ENCODE measurements at places on chromosomes 6 and 20.
A peak's percentile ranks its signal among the peaks of the same experiment; 100 is the strongest.

DNA sequence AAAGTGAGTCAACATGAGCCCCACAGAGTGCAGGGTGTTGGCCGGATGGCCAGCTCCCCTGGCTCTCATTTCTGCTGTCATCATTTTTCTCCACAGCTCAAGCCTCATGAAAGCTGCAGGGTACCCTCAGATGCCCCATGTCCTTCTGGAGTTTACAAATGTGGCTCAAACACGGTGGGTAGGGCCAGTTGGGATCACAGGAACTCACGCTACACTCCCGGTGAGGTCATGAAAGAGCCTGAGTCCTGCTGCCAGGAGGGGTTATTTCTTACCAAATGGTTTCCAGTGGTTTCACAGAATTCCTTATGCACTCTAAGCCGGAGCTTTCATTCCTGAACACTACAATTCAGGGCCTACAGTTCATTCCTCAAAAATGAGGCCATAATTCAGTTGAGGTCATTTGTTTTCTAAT, 78.7 kb downstream of the TMEM170B start:
- DNase-seq, result peak; percentile 87

DNA sequence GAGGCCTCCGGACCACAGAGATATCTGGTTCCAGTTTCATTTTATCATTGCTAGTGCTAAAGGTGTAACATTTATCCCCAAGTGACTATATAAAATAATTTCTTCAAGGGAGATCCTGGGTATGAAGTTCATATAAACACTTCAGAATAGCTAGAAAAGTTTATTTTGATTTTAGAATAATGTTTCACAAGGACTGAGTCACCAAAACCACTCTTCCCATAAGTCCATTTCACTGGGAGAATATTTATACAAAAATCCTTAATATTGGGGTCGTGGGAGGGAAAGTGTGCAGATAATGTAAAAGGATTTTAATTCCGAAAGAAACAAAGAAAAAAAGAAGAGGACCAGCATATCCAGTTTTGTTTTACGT, 128.1 kb downstream of the ISM1 start:
- no peak for DNase-seq

DNA sequence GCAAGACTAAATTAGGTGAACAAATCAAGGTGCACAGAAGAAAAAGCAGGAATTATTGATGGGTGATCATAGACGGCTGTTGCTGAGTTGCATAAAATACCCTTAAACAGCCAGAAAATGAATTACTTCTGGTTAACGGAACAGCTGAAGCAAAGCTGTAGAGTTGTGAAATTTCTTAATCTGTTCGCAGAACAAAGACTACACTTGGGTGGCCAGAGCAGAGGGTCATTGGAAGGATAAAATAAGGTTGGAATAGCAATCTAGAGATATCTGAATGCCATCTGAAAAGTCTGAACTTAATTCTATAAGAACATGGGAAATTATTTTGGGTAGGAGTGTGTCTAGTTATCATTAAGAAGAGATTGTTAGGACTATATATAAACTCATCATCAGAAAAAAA, 339.1 kb upstream of the RSPO3 start:
- no peak for DNase-seq

DNA sequence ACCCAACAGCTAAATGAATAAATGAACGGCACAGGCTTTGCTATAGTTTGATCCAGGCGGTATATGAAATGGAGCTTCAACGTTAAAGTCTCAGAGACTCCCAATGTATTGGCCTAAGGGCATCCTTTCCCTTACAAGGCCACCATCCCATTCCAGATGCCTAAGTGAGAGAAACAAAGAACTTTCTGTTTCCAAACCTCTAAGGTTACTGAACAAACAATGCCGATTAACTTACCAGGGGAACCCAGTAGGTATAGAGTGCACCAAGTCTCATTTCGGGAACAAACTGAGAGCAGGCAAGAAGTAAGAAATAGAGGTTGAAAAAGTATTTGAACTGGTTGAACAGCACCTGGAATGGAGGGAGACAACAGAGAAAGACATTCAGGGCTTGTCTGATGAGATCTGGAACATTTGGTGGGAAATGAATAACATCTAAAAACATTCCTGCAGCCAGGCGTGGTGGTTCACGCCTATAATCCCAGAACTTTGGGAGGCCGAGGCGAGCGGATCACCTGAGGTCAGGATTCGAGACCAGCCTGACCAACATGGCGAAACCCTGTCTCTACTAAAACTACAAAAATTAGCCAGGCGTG, 42.5 kb downstream of the ATP9A start:
- DNase-seq, result no peak

DNA sequence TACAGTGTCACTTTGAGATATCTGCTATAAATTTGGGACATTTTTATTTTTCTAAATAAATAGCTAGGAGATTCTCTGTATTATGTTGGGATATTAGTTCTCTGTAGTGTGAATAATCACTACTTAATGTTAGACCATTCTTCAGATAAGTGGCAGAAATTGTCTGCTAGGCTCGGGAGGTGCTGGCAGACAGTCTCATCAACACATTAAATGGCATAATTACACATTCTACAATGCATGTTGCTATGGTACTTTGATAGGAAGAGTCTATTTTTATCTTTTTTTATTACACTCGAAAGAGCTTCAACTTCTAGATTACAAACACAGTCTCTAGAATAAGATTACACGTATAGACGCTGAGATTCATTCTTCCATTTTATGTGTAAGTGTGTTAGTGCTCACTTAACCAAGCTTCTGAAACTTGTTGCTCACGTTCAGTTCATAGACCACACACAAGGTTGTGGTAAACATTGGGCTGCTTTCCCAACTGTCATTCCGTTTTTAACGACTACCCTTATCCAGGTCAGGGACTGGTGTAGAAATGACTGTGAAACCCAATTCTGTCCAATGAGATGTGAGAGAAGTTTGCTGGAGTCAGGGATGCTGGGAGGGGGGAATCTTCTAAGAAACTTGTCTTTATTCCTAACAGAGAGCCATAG, 78.6 kb downstream of the TPBG start:
- DNase-seq, result no peak

DNA sequence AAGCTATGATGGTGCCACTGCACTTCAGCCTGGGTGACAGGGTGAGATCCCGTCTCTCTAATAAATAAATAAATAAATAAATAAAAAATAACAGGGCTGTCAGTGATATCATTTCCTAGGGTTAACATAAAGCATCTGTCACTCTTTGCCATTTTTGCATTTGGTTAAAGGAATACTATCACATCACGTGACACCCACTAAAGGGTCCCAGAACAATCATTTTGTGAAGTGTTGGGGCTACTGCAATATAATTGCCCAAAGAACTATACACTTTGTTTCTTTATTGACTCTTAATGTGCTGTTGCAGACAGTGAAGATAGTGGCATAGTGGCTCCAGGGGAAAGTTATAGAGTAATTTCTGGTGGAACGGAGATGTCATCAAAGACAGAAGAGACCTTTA, 176.5 kb upstream of the MMS22L start:
- DNase-seq, result no peak

DNA sequence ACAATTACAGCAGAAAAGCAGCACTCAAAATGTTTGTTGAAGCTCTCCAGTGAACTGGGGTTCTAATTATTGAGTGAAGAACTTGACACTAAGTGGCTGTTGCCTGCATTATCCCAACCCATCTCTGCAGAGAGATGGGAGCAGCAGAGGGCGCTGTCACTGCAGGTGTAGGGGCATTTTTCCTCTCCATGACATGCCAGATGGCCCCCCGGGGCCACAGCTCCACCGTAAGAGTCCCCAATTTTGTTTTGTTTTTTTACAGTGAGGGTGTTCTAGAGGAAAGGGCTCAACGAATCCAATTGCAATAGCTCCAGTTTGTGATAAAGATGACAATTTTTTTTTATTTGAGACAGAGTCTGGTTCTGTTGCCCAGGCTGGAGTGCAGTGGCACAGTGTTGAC, 1.9 kb upstream of the FUCA2 start:
- DNase-seq, result no peak

- no peak for DNase-seq
These were observed 8.6 kb downstream of the MAN1A1 start for GRCh38 chr6:119340796-119341487.

GRCh38 chr6:80460257-80460865, 353.9 kb downstream of the BCKDHB start:
- DNase-seq, result no peak

DNA sequence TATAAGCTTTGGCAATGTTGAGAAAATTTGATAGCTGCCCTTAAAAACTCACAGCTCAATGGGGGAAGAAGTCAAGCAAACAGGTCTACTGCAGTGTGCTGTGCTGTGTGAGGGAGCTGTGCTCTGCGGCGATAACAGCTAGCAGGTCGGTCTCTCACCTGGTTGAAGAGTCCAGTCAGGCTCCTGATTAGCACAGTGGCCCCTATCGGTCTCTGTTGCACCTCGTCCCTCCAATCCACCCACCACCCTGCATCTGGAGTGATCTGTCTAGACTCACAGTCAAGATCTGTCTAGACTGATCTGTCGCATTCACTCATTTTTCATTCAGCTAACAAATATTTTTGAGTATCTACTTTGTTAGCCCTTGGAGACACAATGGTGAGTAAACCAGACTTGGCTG, 94.1 kb downstream of the MAP3K7 start:
- DNase-seq, result no peak

GRCh38 chr20:19423097-19423899, 210.9 kb downstream of the SLC24A3 start:
- no peak for DNase-seq

DNA sequence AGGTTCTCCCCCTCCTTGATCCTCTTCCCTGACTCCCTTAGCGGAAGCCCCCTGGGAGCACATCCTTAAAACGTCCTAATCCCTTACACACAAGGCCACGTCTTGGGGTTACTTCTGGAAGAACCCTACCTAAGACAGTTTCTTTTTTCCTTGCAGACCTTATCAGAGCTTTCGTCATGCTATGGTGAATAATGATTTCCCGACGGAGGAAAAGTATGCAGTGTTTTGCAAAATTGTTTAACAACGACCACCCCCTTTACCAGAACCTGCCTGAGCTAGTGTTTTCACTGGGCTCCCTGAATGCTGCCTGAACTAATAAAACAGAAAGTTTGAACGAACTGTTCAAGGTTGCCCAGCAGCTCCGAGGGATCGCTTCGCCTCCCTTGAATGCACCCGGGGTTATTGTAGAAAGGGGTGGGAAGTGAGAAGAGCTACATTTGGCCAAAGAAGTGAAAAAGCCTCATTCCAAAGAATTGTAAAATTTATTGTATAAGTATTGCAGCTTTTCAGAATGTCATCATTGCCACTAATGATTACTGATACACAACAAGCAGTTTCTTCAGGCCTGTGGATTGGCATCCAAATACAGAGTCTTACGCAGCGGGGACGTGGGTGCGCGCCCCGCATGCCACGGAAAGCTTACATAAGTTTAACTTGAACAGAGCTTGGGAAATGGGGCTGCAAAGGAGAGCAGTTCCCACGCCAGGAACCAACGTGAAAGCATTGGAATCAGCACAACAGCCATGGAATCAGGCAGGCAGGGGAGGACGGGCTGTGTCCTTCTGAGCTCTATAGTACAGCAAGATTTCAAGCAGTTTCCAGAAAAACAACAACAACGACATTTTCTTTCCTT, 27.9 kb upstream of the ZBP1 start:
- no peak for DNase-seq

- no peak for DNase-seq
These were observed 273.5 kb upstream of the PLCB4 start for GRCh38 chr20:8795404-8795803.

DNA sequence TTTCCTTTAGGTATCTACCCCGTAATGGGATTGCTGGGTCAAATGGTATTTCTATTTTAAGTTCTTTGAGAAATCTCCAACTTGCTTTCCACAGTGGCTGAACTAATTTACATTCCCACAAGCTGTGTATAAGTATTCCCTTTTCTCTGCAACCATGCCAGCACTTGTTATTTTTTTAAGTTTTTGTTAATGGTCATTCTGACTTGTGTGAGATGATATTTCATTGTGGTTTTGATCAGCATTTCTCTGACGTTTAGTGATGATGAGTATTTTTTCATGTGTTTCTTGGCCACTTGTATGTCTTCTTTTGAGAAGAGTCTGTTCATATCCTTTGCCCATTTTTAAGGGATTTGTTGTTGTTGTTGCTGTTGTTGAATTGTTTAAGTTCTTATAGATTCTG, 871.1 kb downstream of the KIF16B start:
- DNase-seq, result peak; percentile 30

DNA sequence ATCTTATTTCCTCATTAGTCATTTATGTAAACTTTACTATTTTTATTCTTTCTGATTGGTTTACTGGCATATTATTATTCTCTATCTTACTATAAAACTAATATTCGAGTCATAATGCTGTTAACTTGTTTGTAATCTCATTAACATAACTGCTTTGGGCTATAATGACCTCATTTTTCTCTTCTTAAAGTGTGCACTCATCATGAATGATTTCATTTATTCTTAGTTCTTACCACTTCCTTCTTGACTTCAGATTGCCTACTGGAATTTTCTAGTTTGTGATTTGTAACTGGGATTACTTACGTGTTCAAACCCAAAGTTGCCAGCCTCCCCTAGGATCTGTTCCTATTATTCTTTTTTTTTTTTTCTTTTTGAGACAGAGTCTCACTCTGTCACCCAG, 91.8 kb upstream of the TNFAIP3 start:
- DNase-seq, result no peak

GRCh38 chr6:168671028-168671862, 230.3 kb downstream of the SMOC2 start:
- DNase-seq, result no peak

DNA sequence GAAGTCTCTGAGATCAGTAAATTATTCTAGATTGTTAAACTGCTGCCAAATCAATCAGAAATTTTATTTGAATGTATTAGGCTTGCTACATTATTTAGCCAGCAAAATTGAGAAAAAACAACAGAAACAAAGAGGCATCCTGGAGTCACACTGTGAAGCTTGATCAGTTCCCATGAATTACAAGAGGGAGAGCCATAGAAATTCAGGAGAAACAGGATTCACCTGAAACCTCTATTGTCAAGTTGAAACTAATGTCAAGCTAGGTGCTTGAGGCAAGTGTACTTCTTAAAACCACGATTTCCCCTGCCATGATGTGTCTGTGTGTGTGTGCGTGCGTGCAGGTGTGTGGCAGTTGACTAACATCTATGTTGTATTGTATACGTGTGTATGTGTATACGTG, 439.1 kb upstream of the NOX3 start:
- DNase-seq, result no peak

GRCh38 chr20:63553251-63553932, 567 bp upstream of the FNDC11 start:
- no peak for DNase-seq

- no peak for DNase-seq
These were observed 5.5 kb downstream of the RAB44 start for GRCh38 chr6:36703081-36703606.

DNA sequence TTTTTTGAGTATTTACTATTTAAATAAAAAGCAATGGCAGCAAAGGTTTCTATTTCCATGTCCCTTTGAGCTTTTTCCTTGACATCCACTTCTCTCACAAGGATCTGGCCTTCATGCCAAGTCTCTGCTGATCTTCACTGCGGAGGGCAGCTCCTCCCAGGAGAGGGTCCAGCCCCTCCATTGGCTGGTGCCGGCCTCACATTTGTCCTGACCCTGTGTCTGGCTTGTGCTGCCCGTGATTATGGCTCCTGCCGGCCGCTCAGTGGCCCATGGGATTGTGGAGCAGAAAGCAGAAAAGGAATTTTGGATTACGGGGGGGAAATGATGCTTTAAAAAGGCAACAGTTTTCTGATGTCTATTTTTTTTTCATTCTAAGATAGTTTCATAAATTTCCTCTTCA, 31.2 kb upstream of the PDE7B start:
- DNase-seq, result no peak
